NCI-H2029 treated with DMSO at 0.1 percent for 48 hours (cell line): ENCODE measurements at places on chromosomes 16 and 17.

GRCh38 chr16:49439676-49440075, 66.1 kb downstream of the C16orf78 start:
- no peak for DNase-seq

- DNase-seq = no peak
Measured at GRCh38 chr17:77528516-77529327, 388.0 kb downstream of the SEC14L1 start.

- DNase-seq = no peak
Measured at GRCh38 chr16:85306071-85306792, 194.0 kb upstream of the CIBAR2 start.

- no peak for DNase-seq
Measured at GRCh38 chr16:15790458-15790857, 66.4 kb downstream of the MYH11 start.

DNA sequence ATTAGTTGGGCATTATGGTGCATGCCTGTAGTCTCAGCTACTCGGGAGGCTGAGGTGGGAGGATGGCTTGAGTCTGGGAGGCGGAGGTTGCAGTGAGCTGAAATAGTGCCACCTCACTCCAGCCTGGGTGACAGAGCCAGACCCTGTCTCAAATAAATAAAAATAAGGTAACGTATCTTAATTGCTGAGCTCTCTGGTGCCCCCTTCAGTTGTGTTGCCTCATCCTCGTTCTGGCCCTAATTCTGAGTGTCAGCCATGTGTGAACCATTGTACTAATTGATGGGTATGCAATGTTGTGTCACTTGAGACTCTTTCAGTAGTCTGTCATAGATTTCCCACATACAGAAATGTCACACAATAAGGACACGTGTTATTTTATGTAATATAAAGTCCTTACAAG, 363.1 kb upstream of the RBFOX1 start:
- no peak for DNase-seq

DNA sequence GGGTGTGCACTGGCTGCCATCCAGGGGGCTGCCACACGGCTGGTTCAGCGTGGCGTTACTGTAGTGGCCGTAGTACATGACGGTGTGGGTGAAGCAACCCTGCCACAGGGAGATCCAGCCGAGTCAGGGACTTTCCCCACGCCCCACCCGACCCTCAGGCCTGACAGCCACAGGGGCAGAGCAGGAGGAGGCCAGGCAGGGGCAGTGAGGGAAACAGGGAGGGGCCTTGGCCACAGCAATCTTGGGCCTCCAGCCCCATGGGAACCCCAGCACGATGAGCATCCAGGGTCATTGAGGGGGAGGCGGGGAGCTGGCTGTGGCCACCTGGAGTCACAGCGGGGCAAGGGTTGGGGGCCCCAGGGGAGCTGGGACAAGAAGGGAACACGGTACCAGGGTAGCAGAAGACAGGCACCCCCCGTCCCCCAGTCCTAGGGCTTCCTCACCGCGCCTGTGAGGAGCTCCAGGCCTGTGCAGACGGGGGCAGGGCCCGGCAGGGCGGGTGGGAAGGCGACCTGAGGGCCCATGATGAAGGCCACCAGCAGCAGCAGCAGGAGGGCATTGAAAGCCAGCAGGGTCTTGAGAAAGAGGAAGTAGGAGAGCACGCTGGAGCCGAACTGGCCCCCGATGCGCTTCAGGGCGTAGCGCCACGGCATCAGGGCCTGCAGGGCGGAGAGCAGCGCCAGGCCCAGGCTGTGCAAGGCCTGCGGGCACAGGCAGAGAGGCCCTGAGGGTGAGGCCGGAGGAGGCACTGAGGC, 4.3 kb downstream of the TMC6 start:
- no peak for DNase-seq

DNA sequence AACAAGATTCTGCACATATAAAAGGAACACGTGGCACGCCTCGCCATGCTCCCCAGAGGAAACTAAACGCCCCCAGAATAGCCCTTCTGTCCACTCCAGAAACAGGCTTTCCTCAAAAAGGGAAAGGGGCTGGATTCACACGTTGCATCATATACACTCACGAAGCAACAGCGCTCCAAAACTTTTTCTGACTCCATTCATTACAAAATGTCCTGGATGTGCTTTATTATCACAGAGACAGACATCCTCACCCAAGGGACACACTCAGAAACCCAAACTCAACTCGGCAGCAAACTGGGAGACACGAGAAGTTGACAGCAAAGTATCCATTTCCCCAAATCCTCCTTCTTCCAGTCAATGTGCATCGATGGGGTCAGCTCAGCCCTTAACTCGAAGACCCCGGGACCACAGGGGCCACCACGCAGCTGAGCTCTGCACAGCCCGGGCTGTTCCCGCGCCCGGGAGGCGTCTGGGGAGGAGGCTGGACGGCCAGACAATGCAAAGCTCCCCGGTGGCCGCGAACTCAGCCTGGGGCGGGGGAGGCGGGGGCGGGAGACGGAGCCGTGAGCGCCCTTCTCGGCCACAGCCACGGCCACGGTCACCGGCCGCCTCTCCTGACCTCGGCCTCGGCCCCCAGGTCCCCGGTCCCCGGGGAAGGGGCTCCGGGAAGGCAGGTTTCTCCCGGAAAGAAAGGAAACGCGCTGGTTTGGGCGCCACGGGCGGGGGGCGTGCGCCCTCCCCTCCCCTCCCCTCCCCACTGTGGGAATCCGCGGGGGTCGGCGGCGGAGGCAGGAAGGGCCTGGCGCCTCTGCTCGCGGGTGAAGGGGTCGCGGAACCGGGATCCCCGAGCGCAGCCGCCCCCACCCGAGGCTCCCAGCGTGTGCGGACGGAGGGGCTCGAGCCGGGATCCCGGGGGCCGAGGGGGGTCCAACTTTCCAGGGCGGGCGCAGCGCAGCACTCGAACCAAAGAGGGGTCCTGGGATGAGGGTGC, 1.2 kb downstream of the NXN start:
- no peak for DNase-seq

DNA sequence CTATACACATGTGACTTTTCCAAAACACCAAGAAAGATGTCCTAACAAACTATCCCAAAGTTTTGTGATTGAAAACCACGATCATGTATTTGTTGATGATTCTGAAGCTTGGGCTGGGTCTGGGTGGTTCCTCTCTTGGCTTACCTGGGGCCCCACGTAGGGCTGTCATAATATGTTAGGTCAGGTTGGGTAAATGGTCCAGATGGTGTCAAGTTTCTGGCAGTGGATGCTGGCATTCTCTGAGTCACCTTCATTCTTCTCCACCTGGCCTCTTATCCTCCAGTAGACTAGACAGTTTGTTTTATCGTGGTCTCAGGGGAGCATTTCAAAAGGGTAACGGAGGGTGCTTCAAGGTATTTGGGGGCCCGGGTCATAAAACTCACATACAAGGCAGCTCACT, 39.4 kb downstream of the SYCE1L start:
- no peak for DNase-seq

GRCh38 chr16:9212621-9213020, 121.2 kb downstream of the HAPSTR1 start:
- no peak for DNase-seq

DNA sequence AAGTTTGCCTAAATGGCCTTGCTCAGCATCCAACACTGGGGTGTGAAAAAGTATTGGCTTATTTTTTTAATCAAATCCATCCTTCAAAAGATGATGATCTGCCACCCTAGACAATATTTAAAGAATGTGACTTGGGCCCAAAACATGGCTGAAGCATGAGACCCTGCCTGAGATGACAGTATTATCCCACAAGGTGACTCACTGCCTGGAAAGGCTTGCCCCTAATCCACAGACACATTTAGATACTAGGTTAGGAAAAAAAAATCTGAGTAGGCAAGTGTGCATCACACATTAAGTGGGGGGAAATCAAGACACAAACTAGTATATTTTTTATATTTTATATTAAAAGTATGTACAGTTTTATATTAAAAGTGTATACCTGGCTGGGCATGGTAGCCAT, 38.4 kb downstream of the TOM1L2 start:
- DNase-seq = no peak

DNA sequence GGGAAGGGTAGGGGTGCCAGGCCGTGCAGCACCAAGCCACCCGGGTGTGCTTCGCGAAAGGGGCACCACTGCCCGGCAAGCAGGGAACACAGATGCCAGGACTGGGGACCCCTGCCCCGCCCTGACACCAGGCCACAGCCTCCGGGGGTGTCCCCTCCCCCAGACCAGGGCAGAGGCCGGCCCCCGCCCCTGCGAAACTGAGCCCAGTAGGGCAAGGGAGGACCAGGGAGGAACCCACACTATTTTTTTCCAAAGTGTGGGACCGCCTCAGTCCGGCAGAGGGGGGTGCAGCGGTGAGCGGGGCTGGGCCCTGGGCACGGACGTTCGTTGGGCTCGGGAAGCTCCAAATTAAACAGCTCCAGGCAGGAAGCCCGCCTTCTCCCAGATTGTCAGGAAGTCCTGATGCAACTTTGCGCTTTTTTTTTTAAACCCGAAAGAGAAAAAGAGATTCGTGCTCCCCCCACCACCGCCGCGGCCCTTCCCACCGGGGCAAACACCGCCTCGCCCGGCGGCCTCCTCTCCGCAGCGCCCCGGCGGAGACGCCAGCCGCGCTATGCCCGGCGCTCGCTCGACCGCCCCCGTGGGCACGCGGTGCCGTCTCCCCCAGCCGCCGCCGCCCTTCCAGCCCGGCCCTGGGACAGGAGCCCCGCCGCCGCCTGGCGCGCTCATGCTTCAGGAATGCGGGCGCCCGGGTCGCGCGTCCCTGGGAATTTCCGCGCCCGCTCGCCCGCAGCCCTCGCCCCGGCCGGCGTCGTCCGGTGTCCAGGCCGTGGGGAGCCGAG, 755 bp downstream of the PIEZO1 start:
- no peak for DNase-seq
